Mesangial cell (primary cell): ENCODE measurements at places on chromosomes 7 and 10. TPM values are rescaled to one million over a fixed set of nuclear protein-coding genes. Genes with fewer than 3 reads are reported as not detected.

The GBX1 gene
- total RNA-seq, result not detected in 2 replicates

The LIPJ gene
- total RNA-seq, result under 0.01 TPM in 1 of 2 replicates, not detected in the other

The AUTS2 gene
- total RNA-seq, result 8.6 and 12.3 TPM in 2 replicates

The STOX1 gene
- 0.16 and 0.51 TPM in 2 replicates for total RNA-seq

The FRMD4A gene
- 24.0 and 41.1 TPM in 2 replicates for total RNA-seq

The MBL2 gene
- total RNA-seq, result not detected in 2 replicates

The H2BK1 gene
- not detected in 2 replicates for total RNA-seq

The ELFN1 gene
- total RNA-seq, result 0.49 and 2.8 TPM in 2 replicates

The CCNJ gene
- 6.8 and 7.1 TPM in 2 replicates for total RNA-seq

The SLIT1 gene
- under 0.01 and 0.16 TPM in 2 replicates for total RNA-seq

The KCNH2 gene
- total RNA-seq, result 1.4 and 2.3 TPM in 2 replicates

The SLC25A28 gene
- 14.5 and 15.3 TPM in 2 replicates for total RNA-seq

The OR13A1 gene
- total RNA-seq, result not detected in 2 replicates

The FAM13C gene
- total RNA-seq, result 0.16 and 0.51 TPM in 2 replicates

The FAM241B gene
- 3.9 and 6.1 TPM in 2 replicates for total RNA-seq

The OLAH gene
- 0.89 and 3.1 TPM in 2 replicates for total RNA-seq
